ENCODE measurements at places on chromosomes 5 and 9.
A peak's percentile ranks its signal among the peaks of the same experiment; 100 is the strongest.

DNA sequence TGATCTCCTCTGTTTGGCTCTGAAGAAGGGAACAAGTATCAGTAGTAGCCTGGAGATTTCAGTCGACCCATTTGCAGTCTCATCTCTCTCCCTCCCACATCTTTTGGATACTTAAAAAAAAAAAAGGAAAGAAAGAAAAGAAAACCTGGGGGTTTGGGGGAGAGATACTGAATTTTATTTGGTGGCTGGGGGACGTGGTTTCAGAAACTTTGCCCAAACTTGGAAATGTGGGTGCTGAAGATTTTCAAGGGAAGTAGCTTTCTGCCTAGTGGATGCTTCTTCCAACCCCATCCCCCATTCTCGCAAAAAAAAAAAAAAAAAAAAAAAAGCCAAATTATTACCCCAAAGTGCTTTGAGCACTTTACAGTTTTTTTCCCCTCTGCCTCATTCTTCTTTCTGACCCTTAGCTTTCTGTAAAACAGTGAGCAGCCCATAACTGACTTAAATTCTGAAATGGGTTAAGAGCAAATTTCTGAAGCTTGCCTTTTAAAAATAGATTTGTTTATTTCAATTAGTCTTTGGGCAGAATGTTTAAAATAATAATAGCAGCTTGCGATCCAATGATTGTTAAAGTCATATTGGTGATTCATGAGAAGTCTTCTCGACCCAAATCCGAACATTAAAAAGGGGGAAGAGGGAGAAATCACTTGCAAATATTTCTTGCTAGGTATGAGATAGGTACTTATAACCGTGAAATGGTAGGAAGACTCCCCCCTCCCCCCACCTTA is 894 bp downstream of the FST start:
- peak; percentile 11 for DNase-seq

GRCh38 chr5:34632807-34633422 is 23.2 kb upstream of the RAI14 start:
- no peak for DNase-seq

GRCh38 chr9:18585996-18586395 is 112.0 kb downstream of the ADAMTSL1 start:
- no peak for DNase-seq

DNA sequence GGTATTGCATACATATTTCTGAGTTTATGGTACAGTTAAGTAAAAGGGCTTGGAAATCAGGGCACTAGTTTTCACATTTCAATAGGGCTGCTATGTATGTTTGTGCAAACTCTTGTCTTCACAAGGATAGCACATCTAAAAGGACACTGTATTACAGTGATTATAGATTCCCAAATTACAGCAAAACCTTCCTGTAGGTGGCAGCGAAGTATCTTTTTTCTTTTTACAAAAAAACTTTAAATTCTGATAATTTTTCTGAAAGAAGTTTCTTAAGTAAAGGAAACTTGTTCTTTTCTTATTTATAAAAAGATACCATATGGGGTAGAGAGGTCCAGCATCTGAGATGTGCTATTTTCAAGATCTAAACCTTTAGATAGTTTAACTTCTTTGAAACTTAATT is 337.8 kb downstream of the PTPRD start:
- no peak for DNase-seq

DNA sequence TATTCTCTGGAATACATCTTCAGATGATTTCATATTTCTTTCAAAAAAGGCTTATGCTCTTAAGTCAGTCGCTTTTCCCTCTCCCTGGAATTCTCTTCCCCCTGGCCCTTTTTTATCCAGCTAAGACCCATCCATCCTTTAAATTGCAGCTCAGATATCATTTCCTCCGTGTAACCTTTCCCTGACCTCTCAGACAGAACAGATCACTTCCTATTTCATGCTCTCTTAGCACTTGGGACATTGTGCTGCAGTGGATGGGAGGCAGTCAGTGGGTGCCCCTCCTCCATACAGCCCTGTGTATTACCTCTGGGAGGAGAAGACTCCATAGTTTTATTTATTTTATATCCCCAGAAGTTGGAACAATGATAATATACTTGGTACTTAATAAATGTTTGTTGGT is 423.4 kb downstream of the ISL1 start:
- no peak for DNase-seq

Measured in GM13977 (cell line).